ENCODE measurements at places on chromosomes 13 and 19. TPM values are rescaled to one million over a fixed set of nuclear protein-coding genes. Genes with fewer than 3 reads are reported as not detected.
A peak's percentile ranks its signal among the peaks of the same experiment; 100 is the strongest.

Gene CBARP
- 1.9 TPM for total RNA-seq

Gene SMAD9
- total RNA-seq: 11.5 TPM

Gene APOE
- 26.6 TPM for total RNA-seq

Gene ATP1A3
- total RNA-seq: 242 TPM

DNA sequence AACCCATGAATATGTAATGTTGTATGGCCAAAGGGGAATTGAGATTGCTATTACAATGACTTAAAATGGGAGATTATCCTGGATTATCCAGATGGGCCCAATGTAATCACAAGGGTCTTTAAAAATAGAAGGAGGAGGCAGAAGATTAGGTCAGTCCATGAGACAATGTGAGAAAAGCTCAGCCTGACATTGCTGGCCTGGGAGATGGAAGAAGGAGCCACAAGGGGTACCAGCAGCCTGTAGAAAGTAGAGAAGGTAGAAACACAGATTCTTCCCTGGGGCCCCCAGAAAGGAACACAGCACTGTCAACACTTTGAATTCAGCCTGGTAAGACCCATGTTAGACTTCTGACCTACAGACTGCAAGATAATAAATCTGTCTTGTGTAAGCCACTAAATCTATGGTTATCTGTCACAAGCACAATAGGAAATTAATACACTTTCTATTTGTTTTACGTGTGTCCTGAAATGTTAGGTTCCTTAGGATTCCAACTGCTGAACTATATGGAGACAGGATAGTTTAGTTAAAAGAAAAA is 132.9 kb upstream of the SERP2 start:
- no peak for DNase-seq

GRCh38 chr13:84912720-84913119 is 886.5 kb downstream of the SLITRK6 start:
- DNase-seq: no peak

DNA sequence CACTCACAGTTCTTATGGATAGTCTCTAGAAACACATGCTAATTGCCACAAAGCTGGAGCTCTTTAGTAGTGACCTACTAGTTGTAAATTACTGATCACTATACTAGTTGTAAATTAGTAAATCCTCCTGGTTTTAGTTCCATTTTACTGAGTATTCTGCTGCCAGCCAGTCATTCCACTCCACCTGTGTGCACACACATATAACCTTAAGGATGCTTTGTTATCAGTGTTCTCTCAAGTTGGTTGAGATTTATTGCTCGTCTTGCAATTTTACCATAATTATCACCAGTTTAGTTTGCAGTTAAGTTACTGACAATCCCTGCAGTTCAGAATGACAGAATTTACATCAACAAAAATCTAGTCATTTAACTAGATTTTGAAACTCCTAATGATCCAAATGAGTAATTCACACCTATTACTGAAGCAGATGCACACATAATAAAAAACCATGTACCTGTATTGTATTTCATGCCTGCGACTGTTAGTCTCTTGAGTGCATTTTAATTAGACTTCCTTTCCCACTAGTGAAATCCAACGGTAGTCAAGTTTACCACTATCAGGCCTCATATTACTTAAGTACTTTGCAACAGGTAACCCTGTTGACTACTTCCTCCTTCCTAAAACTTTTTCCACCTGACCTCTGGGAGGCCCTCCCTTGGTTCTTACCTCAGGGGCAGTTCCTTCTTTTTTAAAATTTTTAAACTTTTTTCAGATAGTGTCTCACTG is 7.6 kb downstream of the TPT1 start:
- no peak for DNase-seq

DNA sequence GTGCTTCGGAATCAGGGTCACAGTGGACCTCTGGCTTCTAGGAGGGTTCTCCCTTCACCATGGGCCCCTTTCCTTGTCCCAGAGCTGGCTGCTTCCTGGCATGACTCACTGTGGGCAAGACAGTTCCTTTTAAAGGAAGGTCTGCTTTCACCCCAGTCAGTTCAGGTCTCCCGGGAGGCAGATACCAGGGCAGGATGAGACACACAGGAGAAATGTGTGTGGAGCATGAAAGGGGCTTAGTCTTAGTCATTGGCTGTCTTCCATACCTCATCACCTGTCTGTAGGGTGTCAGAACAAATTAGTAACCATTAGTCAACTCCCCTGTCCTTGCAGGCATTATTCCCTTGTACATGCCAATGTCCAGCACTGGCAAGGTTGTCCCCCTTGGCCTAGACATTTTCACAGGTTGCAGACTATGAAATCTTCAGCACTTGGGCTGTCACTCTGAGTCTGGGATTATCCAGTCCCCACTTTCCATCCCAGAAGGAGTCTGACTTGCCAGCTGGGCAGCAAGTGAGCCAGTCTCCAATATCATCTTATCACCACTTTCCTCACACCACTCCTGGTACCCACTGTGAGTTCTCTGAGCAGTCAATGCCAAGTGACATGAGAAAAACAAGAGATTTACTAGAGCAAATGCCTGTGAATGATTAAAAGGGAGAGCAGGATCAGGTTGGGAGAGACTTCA is 76.8 kb upstream of the MEDAG start:
- DNase-seq: no peak

- DNase-seq: no peak
Measured at GRCh38 chr13:113105032-113105920, at the start of gene F7. F7 (plus strand) TSS chr13:113105791; CDS start chr13:113105842, 51 bp downstream.

DNA sequence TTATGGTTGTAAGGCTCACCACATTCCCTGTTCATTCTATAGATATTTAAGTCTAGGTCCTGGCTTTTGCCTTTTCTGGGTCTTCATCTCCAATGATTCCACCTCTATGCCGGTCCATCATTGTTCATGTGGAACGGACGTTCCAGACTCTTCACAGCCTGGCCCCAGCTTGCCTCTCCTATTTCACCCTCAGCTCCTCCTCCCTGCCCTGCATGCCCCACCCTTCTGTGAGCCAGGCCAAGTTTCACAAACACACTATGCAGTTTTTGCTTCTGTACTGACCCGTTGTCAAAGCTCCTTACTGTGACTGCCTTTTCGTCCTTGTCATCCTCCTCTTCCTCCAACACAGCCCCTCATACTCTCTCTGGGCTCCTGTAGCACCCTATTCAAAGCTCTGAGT is 31.3 kb downstream of the TEX26 start:
- no peak for DNase-seq

DNA sequence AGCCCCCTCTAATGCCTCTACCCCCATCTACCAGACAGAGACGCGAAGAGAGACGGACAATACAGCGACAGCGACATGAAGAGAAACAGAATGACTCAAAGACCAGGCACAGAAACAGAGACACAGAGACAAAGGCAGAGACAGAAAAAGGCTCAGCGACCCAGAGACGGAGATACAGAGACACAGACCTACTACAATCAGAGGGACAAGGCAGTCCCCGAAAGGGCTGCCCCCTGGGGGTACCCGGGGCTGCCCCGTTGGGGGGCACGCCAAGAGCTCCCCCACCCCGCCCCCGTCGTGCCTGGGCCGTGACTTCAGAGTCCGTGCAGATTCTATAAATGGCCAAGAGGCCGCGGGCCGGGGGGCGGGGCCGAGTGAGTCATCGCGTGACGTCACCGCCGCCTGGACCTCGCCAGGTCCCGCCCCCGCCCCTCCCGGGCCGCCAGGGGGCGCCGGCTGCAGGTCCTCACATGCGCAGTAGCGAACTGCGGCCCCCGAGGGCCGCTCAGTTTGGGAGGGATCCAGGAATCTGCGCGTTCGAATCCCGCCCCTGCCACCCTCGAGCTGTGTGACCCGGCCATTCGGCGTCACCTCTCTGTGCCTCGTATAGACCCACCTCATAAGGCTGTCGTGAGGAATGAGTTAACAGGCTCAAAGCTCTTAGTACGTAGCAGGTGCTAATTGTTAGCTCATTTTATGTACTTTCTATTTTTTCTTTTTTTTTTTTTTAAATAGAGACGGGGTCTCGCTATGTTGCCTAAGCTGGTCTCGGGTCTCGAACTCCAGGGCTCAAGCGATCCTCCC is 2.7 kb upstream of the CNN1 start:
- peak; percentile 95 for DNase-seq

DNA sequence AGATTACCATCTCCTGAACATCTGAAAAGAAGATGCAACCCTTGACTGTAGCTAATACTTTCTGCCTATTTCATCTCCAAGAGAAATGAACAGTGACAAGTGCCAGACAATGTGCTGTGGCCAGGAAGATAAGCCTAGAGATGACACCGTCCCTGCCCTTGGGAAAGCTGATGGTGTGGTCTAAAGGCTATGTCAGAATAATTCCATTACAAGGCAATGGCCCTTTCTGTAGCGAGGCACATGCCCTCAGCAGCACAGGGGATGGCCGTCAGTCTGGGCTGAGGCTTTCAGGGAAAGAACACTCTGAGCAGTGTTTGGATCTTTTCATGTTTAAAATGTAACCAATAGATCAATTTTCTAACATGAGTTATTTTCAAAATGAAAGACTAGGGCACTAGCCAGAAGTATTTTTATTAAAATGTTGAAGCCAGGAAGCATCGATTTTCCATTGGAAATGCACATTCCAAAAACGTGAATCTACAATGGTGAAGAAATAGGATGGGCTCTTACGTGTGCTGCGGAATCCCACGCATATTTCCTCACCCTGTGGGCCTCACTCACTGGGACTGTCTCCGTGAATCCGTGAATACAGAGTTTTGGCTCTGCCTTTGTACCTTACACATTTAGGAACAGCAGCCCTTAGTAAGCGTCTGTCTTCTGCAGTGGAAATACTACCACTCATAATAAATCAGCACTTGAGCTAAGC is 22.0 kb downstream of the COL4A1 start:
- DNase-seq: no peak

DNA sequence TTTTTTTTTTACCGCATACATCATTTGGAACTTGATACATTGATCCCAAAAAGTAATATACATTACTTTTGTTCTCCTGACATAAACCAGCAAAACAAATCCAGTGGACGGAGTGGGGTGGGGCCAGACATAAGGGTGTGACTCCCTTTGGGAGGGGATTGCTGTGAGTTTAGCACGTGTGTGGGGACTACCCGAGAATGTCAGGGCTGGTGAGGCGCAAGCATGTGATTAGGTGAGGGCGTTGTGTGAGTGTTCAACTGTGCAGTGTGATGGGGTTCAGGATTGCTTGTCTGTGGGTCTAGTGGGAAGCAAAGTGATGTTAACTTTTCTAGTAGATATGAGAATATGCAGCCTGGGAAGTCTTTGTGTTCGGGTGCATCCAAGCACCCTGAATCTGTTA is 468.0 kb downstream of the TSHZ3 start:
- no peak for DNase-seq

DNA sequence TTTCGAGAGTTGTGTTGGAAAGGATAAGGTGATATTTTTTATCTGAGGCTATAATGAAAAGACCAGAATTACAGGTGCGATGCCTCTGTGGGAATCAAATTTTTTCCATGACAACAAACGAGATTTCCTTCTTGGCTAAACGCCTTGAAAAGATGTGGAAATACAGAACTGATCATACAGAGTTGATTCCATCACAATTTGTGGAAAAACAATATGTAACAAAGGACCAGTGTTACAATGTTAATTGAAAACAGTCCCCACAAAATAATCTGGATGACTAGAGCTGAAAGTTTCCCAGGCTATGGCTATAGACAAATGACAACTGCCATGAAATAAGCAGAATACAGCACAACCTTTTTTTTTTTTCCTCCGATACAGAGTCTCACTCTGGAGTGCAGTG is 628.9 kb downstream of the DIAPH3 start:
- DNase-seq: no peak

DNA sequence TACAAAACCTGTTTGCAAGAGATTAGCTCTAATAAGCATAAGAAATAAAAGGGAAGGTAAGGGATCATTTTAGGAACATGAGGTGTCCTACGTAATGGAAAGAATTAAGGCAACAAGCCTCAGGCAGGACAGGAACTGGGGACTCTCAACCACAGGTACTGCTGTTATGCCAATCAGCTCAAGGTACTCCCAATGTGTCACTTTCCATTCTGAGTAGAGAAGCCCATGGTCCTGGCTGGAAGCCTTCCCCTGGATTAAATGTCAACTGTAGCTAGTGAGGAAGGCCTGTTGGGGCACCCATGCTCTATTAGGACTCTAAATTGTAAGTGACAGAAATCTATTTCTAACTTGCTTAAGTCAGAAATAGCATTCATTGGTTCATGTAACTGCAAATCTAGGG is 134.6 kb downstream of the DPF1 start:
- no peak for DNase-seq

GRCh38 chr19:29967623-29968022 is 25.6 kb downstream of the URI1 start:
- DNase-seq: no peak

GRCh38 chr19:4774136-4774535 is 17.4 kb upstream of the FEM1A start:
- no peak for DNase-seq

GRCh38 chr13:90232291-90232690 is 1115.2 kb upstream of the MIR17HG start:
- DNase-seq: no peak

- DNase-seq: no peak
Measured at GRCh38 chr13:22107549-22107948, 436.7 kb downstream of the FGF9 start.

DNA sequence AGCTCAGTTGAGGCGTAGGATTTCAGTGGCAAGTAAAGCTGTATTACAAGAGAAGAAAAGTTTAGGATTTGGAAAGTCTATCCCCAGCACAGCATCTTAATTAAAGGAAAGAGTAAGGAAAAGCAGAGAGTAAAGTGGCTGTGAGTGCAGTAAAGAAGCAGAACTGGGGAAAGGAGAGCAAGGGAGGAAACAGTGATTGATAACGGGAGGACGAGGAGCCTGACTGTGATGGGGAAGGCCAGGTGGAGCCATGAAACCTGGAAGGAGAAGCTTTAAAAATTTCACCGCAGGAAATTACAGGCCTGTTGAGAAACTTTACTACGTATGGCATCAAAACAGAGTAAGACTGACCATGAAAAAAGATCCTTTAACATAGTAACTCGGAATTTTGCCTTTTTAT is 175.6 kb downstream of the SHISA2 start:
- no peak for DNase-seq

DNA sequence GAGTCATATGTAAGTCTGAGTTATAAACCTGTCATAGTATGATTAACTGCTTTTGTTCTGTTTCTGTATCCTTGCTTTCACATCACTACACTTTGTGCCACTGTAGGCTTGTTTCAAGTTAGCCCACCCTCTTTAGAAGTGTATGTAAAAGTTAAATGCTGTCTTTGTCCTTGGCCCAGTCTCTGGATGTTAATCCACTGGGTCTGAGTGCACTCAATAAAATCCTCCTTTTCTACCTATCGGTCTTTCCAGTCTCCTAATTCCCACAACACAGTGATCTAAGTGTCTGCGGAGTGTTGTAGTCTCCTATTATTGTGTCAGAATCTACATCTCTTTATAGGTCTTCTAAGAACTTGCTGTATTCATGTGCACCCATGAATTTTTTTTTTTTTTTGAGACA is 14.1 kb downstream of the ZNF429 start:
- DNase-seq: no peak

GRCh38 chr13:100707818-100708740 is 33.5 kb upstream of the TMTC4 start:
- DNase-seq: no peak

All from cardiac septum (tissue), 1 donor.